CD8-positive, alpha-beta memory T cell (primary cell): ENCODE measurements at places on chromosomes 5 and 9.

DNA sequence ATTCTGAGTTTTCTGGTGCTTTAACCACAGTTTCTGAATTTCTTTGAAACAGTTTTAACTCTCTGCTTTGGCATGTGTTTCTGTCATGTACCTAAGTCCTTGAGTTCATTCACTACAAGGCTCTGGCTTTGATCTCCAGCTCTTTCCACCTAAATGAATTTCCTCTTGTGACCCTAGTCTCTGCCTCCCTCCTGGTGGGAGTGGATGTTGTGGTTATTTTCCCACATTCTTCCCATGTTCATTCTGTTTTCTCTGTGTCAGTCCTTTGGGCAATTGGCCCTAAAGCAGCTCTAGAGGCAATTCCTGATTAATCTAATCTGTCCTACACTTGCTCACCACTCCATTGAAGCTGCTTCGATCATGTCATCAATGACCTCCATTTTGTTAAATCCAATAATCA, 28.4 kb upstream of the DPYSL3 start:
- no peak for DNase-seq

DNA sequence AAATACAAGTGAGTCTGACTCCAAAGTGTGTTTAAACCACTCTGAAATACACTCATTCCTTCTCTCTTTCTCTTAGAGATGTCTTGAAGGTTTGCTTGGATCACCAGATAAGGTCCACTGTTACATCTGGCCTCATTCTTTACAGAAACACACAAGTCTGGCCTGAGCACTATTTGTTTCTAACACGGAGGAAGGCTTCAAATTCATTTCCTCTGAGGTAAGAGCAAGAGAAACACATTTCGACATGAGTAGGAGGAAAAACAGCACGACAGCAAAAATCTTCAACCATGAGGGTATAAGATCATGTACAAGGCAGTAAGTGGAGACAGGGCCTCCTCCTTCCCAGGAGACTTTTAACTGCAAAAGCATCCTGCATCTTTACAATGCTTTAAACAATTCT, 8.0 kb downstream of the SIL1 start:
- DNase-seq: no peak

- DNase-seq: no peak
Observed at GRCh38 chr5:11785771-11786352, 118.4 kb downstream of the CTNND2 start.

DNA sequence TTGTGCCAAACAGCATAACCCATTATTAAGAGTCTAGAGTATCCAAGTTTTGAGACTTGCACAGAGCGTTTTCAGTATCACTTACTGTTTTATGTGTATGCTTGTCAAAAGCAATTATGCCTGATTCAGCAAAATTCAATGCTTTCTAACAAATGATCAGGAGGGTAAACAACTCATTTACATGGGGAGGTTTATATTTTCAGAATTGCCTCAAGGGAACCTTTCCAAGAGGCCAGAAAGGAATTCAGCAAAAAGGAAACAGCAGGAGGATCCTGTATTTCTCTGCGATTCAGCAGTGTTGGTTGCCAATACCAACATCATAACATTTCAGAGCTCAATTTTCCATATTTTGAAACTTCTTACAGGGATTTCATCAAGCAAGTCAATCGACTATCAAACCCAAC, 69.3 kb upstream of the DAB2 start:
- DNase-seq: no peak

- no peak for DNase-seq
Observed at GRCh38 chr5:172379481-172379880, 74.8 kb downstream of the SH3PXD2B start.

- no peak for DNase-seq
Observed at GRCh38 chr5:90161414-90161813, 248.1 kb downstream of the CETN3 start.

DNA sequence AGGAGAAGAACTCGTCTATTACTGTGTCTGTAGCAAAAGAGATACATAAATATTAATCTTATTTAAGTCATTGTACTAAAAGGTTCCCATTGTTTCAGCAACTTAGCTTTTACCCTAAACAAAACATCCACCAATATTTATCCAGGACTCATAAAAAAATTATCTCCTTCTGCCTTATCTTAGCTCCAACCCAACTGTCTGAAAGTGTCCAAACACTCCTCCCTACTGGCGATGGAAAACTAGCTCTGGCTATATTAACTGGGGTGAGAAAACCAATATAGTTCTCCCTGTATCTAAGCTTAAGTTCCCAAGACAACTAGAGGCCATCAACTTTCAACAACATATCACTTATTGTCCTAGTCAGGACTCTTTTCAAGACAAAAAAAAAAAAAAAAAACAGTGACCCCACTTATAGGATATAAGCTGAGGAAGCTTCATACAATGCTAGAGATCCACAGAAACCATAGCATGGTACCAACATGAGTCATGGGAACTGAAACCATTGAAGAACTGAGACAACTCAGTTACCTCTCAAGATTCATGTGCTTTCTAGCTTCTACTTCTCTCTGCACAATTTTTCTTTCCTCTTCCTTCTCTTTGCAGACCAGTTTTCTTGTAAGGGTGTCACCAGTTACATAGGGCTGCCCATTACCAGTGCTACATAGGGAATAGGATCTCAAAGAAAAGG, 150.7 kb upstream of the RASA1 start:
- no peak for DNase-seq

DNA sequence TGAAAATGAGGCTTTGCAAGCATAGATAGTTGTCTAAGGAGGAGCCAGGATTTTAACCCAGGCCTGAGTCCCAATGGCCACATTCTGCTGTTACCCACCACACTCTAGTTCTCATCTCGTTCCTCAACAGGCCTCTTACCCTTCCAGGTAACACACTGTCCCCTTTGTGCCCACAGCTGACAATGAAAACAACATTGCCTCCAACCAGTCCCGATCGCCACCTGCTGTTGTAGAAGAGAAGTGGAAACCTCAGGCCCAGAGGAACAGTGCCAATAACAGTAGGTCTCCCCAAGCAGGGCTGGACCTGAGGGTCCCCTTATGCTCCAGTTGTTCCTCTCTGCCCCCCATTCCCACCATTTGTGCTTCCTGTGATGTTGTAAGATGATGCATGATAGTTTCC, 30.4 kb downstream of the AMBP start:
- no peak for DNase-seq

- DNase-seq: no peak
Observed at GRCh38 chr5:112419164-112419985, at the start of gene EPB41L4A. Gene EPB41L4A (minus strand): TSS chr5:112419277. CDS start chr5:112419039, 238 bp downstream.
